ENCODE measurements at places on chromosomes 1 and 21.

GRCh38 chr21:45588871-45589491 is 46.7 kb upstream of the SLC19A1 start:
- no peak for DNase-seq

GRCh38 chr1:245156736-245157505 is 2.1 kb downstream of the KIF26B start:
- DNase-seq: no peak

GRCh38 chr1:177227978-177228692 is 57.4 kb downstream of the BRINP2 start:
- no peak for DNase-seq

DNA sequence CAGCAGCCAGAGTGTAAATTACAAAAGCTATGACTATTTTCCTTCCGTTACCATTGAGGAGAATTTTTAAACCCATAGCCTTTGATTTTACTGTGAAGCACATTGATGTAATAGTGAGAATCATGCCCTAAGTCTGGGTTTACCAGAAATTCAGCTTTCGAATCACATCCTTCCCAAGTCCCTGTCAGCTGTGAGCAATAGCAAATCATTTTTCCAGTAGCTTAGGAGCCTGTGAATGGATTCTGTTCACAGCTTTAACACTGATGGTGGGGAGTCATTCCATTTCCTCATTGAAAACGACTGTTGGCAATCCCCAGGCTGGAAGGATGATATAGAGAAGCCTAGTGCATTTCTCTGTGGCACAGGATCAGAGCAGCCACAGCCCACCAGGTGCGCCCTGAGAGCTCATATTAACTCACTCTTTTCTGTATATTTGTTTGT is 82.2 kb upstream of the C1orf105 start:
- DNase-seq: no peak

DNA sequence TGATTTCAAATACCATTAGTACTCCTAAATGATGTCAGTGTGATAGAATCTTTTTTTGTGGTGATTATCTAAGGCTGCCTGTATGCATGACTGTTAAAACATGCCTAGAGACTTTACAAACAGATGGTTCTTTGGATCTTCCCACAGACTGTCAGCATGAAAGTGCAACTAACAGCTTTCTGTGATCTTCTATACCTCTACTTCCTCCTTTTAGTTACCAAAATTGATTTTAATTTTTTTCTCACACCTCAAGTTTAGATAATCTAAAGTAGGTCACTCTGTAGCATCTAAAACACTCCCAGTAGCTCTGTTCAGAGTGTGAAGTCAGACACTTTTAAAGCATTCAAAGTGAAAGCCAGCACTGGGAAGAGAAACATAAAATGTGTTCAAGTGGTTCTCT is 534.5 kb downstream of the PTPRC start:
- no peak for DNase-seq

- no peak for DNase-seq
Observed at GRCh38 chr1:199170711-199171110, 531.9 kb downstream of the PTPRC start.

GRCh38 chr21:17003763-17004373 is 509.0 kb upstream of the CXADR start:
- DNase-seq: no peak

DNA sequence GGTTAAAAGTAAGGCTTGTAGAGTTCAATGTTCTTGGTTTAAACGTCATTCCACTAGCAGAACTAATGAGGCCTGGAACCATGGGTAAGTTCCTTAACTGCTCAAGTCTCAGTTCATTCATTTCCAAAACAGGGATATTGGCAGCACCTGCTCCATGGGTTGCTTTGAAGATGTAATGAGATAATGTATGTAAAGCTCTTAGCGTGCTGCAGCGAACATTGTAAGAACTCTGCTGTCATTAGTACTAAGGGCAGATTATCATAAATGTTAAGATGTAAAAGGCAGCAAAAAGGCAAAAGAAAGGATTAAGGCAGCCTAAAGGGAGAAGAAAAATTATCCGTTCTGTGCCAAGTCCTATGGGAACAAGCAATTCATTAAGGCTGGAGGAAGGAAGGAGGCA is 129.1 kb upstream of the NGF start:
- DNase-seq: no peak

- DNase-seq: peak; percentile 30
Observed at GRCh38 chr1:246930830-246931548, 759 bp downstream of the AHCTF1 start.

Measured in neuronal stem cell (in vitro differentiated cells).